ENCODE measurements at places on chromosomes 11 and 22.

GRCh38 chr22:31635638-31636306 lies 26.2 kb downstream of the PISD start:
- DNase-seq: no peak

DNA sequence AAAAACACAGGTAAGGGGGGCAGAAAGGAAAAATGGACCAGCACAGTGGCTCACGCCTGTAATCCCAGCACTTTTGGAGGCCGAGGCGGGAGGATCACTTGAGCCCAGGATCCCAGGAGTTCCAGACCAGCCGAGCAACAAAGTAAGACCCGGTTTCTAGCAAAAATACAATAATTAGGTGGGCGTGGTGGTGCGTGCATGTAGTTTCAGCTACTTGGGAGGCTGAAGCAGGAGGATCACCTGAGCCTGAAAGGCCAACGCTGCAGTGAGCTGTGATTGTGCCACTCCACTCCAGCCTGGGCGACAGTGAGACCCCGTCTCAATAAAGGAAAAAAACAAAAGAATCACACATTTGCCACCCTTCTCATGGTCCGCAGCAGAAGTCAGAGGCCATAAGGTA lies 519.4 kb downstream of the BRD1 start:
- DNase-seq: no peak

DNA sequence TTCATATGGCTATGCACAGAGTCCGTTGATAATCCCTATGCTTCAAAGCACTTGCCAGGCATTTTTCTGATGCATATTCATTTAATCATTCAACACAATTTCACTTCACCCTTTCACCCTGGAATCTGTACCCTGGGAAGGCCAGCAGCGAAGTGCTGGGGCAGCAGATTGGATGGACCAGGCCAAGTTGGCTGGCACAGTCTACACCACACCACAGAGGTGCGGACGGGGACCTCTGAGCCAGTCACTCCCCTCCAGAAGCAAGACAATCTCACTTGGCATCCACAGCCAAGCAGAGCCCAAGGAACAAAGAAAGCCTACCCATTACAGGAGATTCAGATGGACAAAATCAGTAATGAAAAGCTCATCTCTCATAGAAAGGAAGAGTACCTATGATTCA lies 130.2 kb downstream of the GALNT18 start:
- DNase-seq: no peak

DNA sequence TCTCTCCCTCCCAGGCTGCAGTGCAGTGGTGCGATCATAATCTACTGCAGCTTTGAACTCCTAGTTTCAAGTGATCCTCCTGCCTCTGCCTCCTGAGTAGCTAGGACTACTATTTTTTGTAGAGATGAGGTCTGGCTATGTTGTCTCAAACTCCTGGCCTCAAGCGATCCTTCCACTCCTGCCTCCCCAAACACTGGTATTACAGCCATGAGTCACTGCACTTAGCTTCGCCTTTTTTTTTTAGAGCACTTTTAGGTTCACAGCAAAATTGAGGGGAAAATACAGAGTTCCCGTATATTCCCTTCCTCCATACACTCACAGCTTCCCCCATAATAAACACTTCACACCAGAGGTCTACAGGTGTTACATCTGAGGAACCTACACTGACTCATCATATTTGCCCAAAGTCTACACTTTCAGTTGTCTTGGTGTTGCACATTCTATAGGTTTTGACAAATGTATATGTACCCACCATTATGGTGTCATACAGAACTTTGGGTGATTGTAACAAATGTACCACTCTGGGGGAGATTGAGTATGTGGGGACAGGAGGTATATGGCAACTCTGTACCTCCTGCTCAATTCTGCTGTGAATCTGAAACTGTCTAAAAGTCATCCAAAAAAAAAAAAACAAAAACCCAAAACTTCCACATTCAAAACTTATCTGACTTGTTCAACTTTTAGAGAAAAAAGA lies 11.3 kb upstream of the SLC37A4 start:
- no peak for DNase-seq

DNA sequence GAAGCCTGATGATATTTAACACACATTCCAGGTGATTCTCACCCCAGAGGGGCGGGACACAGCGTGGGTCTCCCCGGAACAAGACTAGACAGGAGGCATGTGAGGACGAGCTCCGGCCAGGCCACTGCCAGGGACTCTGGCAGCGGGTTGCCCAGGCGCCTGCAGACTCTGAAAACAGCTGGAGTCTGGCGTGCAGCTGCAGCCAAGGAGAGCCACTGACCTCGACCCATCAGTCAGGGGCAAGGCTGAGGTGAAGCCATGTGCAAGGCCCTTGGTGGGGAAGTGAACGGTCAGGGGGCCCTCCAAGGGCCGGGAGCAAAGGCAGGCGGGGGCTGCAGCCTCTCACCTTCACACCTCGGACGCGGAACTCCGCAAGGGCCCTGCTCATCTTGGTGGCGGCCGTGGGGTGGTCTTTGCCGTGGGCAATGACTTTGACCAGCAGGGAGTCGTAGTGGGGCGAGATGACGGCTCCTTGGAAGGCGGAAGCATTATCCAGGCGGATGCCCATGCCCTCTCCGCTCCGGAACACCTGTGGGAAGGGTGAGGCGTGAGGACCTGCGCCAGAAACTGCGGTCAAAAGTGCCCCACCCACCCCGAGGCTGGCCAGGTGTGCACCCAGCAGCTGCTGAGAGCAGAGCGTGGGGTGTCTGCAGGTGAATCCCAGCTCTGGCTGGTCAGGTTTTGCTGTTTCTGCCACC lies 6.7 kb downstream of the LRFN4 start:
- DNase-seq: no peak

GRCh38 chr22:39214006-39214382 lies 30.8 kb downstream of the PDGFB start:
- DNase-seq: no peak

GRCh38 chr11:35340715-35341114 lies 78.6 kb downstream of the SLC1A2 start:
- no peak for DNase-seq

DNA sequence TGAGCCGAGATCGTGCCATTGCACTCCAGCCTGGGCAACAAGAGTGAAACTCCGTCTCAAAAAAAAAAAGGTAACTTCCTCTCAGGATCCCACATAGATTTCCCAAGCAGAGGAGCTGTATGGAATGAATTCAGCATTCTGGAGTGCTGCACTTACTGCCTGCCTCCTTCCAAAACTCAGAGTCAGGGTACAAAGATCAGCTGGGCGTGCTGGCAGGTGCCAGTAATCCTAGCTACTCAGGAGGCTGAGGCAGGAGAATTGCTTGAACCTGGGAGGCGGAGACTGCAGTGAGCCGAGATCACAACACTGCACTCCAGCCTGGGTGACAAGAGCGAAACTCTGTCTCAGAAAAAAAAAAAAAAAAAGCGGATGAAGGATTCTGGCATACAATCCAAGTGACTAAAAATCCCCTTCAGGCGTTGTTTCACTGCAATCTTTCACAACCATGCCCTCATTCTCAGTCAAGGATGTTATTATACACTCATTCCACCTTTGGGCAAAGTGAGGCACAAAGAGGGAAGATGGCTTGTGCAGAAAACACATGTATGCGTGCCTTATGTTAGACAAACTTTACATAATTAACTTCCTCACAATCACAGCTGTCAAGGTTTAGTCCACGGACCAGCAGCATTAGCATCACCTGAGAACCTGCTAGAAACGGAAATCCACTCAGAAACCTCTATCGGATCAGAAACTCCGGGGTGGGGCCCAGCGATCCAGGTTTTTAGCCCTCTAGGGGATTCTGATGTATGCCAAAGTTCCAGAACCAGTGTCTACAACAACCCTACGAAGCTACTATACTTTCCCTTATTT lies 1.1 kb upstream of the NOL12 start:
- DNase-seq: no peak

GRCh38 chr11:19474211-19474610 lies 233.5 kb upstream of the E2F8 start:
- DNase-seq: no peak

GRCh38 chr11:15901790-15902189 lies 454.6 kb downstream of the SOX6 start:
- DNase-seq: no peak

DNA sequence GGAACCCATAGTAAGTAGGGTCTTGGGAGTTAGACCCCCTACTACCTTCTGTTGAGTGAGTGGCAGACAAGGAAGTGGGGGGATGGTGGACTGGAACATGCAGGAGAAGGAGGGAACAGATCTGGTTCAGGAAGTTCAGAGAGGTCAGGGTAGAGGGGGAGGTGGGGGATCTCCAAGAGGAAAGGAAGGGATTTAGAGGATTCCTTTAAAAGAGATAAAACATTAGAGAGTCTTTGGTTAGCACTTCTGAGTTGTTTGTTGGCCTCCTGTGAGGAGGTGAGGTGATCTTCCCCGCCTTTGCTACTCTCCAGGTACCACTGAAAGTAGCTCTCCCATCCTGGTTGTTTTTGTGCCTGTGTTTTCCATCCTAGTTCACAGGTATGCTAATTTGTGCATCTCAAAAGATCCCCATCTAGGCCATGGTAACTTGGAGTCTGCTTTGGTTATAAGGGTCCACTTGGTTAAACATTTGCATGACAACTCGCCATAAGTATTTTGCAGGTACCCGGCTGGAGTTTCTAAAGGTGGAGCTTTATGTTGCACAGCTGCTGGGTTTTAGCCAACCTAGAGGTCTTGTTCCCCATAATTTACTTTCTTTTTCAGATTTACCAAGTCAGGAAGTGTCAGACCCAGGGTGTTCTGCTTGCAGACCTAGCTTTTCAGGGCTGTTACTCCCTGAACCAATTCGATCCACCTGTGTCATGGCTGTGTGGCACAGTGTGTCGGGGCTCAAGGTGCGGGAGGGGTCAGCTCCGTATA lies 79.3 kb upstream of the SORL1 start:
- DNase-seq: no peak

- DNase-seq: no peak
Measured at GRCh38 chr11:133808393-133809140, 36.7 kb downstream of the SPATA19 start.

GRCh38 chr11:62201376-62201775 lies 7.1 kb upstream of the SCGB2A1 start:
- no peak for DNase-seq

DNA sequence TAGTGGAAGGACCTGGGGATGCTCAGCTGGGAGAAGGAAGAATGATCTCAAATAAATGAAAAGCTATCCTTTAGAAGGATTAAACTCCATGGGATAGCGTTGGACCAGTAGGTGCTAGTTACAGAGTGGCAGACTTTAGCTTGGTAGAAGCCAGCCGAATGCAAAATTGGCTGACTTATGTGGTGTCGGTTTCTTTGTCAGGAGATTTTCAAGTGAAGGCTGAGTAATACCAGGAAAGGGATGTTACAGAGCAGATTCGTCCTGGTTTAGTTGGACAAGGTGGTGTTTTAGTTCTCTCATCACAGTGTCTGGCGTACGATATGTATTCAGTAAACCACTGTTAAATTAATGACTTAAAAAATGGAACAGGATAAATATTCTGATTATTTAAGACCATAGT lies 26.0 kb downstream of the FDX1 start:
- DNase-seq: no peak

Data from activated T-helper 1 cell treated with Interleukin-2 at 50 U/mL for 16 hours (primary cell).